Fibroblast of villous mesenchyme (primary cell): ENCODE measurements at places on chromosomes 7 and 10. TPM values are rescaled to one million over a fixed set of nuclear protein-coding genes. Genes with fewer than 3 reads are reported as not detected.
A peak's percentile ranks its signal among the peaks of the same experiment; 100 is the strongest.

GRCh38 chr7:89761173-89761572 is 393.1 kb upstream of the STEAP1 start:
- DNase-seq, result no peak

GRCh38 chr7:134865001-134865845 is 85.8 kb downstream of the CALD1 start:
- peak; percentile 70 for DNase-seq

- peak; percentile 54 for DNase-seq
Observed at GRCh38 chr10:14751921-14752320, 22.8 kb downstream of the FAM107B start.

PPP1R3A gene
- total RNA-seq, result under 0.01 TPM in 1 of 2 replicates, not detected in the other

- no peak for DNase-seq
Observed at GRCh38 chr10:106825576-106826364, 338.7 kb downstream of the SORCS1 start.

DNA sequence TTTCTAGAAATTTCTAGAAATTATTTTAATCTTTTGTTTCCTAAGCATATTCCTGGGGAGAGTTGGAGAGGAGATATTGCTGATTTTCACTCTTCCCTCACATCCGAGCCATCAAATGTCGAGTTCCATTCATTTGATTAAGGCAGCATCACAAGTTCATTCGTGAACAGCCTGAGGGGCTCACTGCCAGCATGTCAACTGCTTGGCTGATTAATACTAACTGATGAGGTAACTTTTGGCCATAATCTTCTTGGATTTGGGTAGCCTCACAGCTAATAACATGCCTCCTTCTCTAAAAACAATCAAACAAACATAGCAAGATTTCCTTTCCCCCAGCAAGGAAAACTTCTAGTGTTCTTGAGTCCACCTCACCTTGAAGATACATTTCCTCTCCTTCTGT is 87.1 kb upstream of the AFAP1L2 start:
- DNase-seq, result no peak

CLDN15 gene
- total RNA-seq, result 3.2 and 4.7 TPM in 2 replicates

LIPM gene
- total RNA-seq, result not detected in 2 replicates

DNA sequence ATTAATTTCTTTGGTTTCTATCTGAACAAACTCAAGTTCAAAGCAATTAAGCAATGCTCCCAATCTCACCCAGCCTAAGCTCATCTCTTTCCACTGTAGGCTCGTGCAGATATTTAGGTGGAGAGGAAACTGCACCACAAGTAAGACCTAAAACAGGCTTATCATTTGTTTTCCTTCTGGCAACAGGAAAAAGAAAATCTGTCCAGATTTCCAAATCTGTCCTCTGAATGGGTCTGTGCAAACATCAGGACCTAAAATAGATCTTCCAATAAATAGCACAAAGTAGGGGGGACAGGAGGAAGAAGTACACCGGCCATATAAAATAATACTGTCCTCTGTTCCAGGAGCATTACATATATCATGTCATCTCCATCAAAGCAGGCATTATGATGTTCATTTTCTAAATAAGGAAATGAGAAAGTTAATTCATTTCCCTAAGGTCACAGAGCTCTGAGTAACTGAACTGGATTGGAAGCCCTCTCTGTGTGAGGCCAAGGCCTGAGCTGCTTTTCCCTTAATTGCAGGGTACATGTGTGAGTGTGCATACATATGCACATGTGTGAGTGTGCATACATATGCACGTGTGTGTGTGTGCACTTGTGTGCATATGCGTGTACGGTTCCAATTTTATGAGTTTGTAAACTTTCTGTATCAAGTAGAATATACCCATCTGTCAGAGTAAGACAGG is 92.8 kb upstream of the PARD3 start:
- no peak for DNase-seq

DNA sequence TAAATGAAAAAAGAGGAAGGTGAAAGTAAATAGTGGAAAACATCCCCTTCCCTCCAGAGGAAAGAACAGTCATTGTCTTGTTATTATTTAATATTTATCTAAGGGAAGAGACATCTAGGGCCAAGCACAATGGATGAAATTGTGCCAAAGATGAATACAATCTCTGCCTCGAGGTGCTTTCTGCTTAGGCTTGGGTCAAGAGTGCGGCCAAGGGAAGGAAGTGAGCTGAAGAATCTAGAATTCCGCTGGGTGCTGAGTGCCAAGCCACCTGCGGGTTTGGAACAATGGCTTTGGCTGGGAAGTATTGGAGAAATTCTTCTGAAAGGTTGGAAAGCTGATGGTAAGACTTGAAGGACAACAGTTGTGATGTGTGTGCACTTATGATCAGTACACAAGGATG is 531.3 kb upstream of the FZD8 start:
- no peak for DNase-seq

DNA sequence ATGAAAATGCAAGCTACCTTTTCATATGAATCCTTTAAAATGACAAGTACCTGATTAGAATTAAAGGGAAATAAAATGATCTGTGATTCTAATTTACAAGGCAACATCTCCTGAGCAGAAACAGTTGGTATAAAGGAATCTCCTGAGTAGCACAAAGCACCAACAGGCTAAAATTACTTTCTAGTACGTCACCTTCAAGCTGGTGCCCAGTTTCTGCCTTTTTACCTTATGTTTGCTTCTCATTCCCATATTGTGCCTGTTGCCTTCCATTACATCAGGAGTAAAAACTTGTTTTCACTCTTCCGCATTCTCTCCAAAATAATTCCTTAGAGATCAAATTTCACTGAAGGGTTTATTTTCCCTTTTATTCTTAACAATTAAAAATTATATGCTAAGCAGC is 587.1 kb upstream of the KCND2 start:
- no peak for DNase-seq

DNA sequence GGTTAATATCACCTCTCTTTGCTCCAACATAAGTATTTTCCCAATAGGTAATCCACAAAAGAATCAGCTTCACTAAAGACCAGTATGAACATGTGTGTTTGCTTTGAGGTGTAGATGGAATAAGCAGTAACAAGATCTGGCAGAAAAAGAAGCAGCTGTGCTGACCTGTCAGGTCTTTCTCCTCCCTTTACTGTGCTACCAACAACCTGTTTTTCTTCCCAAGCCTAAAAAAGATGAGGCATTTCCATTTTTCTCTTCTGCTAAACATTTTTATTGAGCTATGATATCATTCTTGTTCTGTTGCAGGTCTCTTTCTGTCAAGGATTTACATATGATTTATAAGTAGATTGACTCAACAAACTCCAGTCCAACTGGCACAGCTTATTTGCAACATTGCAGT is 315.2 kb upstream of the GLI3 start:
- no peak for DNase-seq

ANKRD1 gene
- 13.5 and 16.4 TPM in 2 replicates for total RNA-seq

- DNase-seq, result no peak
Observed at GRCh38 chr10:92328993-92329392, 38.0 kb downstream of the MARCHF5 start.

GRCh38 chr7:111860248-111860647 is 298.0 kb upstream of the IMMP2L start:
- DNase-seq, result no peak

- DNase-seq, result no peak
Observed at GRCh38 chr7:142668495-142668894, 80.8 kb upstream of the PRSS1 start.

- peak; percentile 42 for DNase-seq
Observed at GRCh38 chr10:89090756-89091445, 100.3 kb downstream of the FAS start.

- no peak for DNase-seq
Observed at GRCh38 chr10:31855033-31855432, 73.6 kb downstream of the ARHGAP12 start.

PLEKHS1 gene
- total RNA-seq, result under 0.01 TPM in 1 of 2 replicates, not detected in the other

METTL27 gene
- 1.6 and 2.6 TPM in 2 replicates for total RNA-seq

DNA sequence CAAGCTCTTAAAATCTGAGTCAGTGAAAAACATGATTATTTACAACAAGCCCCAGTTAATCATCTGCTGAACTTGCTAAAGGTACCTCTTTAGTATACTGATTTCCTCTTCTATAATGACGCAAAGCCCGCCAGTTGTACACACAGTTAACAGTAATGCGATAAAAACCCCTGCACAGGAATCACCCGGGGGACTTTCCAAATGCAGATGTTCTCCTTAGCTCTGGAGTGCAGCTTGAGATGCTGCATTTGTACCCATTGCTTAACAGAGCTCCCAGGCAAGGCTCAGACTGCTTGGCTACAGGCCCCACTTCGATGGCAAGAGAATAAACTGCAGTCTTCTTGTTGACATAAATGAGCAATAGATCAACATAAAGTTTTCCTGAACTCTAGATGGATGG is 279.6 kb upstream of the HGF start:
- DNase-seq, result peak; percentile 81

DNA sequence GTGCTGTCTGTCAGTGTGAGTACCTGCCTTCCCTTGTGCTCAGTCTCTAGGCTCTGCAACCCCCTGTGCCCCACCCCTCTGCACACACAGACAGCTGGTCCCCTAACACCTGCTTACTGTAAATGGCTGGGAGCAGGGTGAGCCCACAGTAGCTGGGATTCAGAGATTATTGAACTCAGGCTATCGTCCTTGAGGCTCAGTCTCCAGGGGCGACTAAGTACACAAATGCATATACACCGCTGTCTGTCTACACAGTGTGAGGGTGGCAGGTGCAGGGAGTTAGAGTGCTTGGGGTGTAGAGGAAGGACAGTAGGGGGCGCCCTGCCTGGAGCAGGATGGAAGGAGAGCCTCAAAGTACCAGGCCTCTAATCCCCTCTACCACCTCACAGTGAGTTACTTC is 12.9 kb downstream of the UPP1 start:
- DNase-seq, result no peak

ANXA8 gene
- total RNA-seq, result 3.9 and 7.4 TPM in 2 replicates

NRP1 gene
- 197 and 222 TPM in 2 replicates for total RNA-seq

- peak; percentile 6 for DNase-seq
Observed at GRCh38 chr10:14873090-14873760, 5.4 kb upstream of the SUV39H2 start.

GRCh38 chr7:149286811-149287400 is 24.9 kb downstream of the ZNF783 start:
- no peak for DNase-seq

DNA sequence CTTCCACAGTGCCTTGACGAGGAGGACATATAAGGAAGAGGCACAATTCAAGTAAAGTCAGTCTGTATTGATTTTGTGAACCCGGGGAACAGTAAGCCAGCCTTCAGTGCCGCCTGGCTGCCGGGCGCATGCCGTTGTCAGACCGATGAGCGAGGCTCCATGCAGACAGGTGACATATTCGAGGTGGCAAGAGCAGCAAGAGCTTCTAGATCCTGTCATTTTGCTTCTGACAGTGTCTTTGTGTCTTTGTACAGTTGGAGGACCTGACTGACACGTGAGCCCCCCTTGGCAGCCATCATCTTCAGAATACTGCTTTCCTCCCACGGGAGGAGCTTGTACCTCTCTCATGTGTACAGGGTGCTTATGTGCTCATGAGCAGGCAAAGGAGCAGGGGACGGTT is 387.5 kb upstream of the GALNT17 start:
- no peak for DNase-seq

DNA sequence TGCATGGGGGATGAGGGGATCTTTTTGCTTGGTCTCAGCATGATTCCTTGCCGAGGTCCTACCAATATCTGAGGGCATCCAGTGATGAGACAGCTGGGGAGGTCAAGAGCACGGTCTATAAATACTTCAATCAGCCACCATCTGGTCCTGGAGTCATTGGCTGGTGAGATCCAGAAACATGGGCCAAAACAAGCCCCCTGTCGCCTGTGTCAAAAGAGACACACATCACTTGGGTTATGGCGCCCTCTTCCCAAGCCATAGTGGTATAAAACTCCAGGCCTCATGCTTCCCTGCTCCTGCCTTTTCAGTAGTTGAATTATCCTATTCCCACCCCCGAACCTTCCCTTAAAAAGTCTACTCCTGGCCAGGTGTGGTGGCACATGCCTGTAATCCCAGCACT is 60.9 kb downstream of the SLC35B4 start:
- no peak for DNase-seq

- no peak for DNase-seq
Observed at GRCh38 chr7:140048138-140048537, 14.6 kb downstream of the PARP12 start.

DNA sequence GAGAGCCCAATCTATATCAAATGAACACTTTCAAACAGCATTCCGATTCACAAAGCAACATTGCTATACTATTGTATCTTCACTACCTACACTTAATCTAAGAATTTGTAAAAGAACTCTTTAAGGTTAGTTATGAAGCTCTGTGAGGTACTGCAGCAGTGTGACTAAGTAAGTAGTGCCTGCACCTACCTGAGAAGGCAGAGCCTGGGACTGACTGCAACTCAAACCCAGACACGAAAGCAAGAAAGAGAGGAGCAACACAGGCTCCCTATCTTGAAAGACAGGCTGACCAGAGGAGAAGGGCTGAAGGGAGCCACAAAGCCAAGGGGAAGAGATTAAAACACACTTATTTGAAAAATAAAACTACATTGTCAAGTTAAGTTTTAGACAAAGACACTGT is 160.1 kb downstream of the GLI3 start:
- DNase-seq, result no peak

DNA sequence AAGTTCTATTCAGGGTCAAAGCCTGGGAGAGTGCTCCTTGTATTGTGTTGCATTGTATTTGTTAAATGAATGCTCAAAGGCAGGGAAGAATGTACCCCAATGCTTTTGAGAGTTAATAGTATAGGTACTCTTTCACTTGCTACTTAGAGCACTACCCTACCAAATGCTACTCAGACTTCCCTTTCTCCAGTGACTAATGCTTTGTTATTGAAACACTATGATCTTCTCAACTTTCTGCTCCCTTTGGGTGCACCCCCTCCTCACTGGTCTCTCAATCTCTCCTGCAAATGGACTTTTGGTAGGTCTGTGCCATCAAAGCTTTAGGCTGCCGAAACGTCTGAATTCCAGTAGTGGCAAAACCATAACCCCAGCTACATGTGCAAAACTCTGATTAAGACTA is 177.7 kb upstream of the AHR start:
- DNase-seq, result no peak

DNA sequence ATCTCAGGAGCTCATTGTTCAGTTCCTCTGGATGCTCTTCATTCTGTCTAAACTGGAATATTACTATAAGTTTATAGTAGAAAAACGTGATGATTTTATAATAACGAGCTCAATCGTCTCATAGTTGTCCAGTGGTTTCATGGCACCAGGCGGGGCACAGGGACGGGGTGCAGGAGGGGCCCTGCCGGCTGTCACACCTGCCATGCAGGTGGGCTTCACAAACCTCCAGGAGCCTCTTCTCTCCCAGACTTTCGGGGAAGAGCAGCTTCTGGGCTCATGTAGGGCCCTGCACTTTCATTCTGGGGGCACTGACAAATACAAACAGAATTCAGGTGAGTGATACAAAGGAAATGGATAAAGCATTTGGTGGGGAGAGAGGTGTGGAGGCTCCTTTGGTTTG is 146.9 kb upstream of the KLF6 start:
- DNase-seq, result no peak

- no peak for DNase-seq
Observed at GRCh38 chr7:141369422-141369821, 181.8 kb upstream of the AGK start.

ADAM8 gene
- total RNA-seq, result 2.3 and 7.8 TPM in 2 replicates

ZNF853 gene
- under 0.01 and 0.32 TPM in 2 replicates for total RNA-seq
